Inflammatory macrophage treated with lipopolysaccharide for 4 hours (primary cell): ENCODE measurements at places on chromosomes 5 and 9.
A peak's percentile ranks its signal among the peaks of the same experiment; 100 is the strongest.

GRCh38 chr5:152107220-152107619 is 182.6 kb upstream of the GLRA1 start:
- DNase-seq: no peak

DNA sequence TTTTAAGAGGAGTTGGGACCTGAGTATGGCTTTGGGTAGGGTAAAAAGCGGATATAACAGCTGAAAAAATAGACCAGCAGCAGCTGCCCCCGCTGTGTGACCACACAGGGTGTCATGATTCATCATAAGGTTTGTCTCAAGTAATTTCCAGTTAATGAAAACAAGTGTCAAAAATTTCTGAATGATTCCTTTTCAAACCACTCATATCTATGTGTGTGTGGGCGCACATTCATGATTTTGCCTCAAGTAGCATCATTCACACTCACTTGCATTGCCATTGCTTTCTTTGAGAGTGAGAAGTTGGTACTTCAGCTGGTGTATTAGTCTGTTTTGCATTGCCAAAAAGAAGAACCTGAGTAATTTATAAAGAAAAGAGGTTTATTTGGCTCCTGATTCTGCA is 12.1 kb upstream of the TNFAIP8 start:
- peak; percentile 89 for DNase-seq

DNA sequence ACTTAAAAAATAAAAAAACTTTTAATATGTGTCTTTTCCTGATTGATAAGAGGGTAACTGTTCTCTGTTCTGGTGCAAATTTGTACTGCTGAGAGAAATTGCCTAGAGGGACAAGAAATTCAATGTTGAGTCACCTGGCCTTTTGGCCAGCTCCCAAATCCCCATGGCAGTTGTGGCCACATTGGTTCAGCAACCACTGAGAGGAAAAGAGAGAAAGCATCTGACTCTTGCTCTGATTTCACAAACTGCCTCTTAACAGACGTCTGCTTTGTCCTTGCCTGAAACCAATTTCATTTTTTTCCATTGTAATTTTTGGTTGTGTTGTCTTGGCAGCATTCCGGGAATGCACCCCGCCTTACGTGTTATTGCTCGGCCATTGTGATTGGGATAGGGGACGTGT is 42.4 kb downstream of the NTRK2 start:
- no peak for DNase-seq

DNA sequence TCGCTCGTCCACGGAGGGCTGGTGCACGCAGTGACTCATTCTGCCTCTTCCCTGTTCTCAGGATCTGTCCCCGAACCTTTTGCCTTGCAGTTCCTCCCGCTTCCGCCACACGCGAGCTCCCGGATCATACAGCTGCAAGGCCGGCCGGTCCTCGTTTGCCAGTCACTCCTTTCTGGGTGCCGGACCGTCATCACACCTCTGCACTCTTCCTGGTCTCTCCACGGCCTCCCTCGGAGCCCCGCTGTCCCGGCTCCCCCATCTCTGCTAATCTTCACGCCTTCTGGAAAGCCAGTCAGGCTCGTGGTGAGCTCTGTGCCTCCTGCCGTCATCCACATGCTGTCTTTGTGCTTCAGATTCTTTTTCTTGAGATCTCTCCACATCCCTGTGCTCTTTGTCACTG is 91.8 kb downstream of the STX17 start:
- DNase-seq: no peak

- DNase-seq: no peak
These were observed 328.9 kb upstream of the IRX2 start for GRCh38 chr5:3080366-3080765.

DNA sequence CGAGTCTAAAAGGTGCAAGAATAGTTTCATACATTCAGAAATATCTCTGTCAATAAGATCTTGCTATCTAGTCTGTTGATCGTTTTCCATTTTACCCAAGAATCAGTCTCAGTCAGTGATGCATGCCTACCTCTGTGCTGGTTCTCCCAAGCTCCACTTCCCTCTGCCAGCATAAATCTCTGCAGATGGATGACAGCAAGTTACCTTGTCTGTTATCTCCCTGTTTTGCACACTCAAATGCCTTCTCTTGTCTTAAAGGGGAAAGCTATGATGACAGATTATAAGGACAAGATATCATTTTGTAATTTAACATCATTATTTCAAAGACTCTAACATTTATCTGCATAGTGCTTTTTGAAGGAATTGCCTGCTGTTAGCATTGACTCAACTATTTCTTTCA is 802.1 kb upstream of the SEMA6A start:
- DNase-seq: no peak

- DNase-seq: no peak
These were observed 327.8 kb upstream of the MSX2 start for GRCh38 chr5:174396541-174396940.

GRCh38 chr9:127014910-127015540 is 100.4 kb downstream of the RALGPS1 start:
- no peak for DNase-seq

GRCh38 chr9:27856748-27857147 is 283.5 kb upstream of the C9orf72 start:
- no peak for DNase-seq

DNA sequence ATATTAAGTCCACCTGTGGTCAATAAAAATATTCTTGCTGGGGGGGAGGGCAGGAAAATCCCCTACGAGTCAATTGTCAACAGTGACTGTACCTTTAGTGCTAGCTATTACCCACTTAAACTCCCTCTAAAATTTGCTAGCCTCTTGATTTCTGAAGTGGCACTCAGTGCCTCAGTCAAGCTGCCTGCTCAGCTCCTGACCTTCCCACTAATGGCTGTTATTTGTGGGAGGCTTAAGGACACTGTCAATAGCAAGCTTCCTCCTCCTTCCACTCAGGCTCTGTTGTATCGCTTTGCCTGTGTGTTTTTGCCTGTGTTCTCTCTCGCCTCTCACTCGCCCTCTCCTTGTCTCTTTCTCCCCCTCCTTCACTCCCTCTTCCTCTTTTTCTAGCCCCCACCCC is 140.8 kb downstream of the BNC2 start:
- no peak for DNase-seq

GRCh38 chr5:99032234-99033013 is 103.6 kb upstream of the CHD1 start:
- DNase-seq: peak; percentile 72

DNA sequence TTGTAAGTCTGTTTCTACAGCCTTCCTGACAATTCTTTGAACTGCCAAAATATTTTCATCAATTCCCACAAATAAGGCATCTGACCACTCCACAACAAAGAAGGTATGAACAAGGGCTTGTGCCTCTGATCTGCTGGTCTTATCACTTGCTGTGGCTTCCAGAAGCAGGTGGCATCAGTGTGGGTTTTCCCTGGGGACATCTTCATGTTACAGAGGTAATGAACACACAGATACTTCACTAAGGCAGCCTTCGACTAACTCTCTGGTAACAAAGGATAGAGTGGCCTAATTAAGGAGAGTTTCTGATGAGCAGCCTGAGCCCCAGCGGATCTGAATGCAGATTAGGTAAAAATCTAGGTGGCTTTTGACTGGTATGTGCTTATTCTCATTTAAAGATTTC is 15.2 kb upstream of the ERAP2 start:
- DNase-seq: no peak

- DNase-seq: no peak
These were observed 170.4 kb upstream of the CDH6 start for GRCh38 chr5:31023105-31023504.

GRCh38 chr5:39420482-39421145 is 4.2 kb downstream of the DAB2 start:
- DNase-seq: peak; percentile 60

DNA sequence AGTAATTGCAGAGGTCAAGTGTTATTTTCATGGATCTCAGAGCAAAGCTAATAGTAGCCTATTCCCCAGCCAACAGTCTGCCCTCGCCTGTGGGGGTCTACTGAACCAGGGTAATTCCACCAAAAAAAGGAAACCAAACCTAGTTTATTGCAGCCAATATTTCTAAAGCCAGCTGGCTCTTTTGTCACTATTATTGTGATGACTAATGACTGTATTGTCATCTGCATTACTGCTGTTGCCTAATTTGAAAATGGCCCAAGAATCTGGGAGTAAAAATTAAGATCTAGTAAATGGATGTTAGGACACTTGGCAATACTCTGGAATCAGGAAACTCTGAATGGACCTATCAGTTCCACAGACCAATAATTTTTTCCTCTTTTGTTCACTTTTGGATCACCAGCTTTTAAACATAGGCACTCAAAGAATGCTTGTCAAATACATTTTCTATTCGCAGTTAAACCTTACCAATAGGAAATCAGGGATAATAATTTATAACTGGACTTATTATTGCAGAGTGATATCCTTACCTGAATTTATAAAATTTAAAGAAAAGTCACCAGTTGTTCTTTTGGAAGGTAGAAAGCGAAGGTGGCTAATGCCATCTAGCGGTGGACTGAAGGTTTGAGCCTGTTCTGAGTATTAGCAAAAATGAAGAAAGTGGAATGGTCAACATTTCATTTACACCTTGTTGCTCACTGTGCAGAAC is 69.2 kb downstream of the SYK start:
- DNase-seq: peak; percentile 94

DNA sequence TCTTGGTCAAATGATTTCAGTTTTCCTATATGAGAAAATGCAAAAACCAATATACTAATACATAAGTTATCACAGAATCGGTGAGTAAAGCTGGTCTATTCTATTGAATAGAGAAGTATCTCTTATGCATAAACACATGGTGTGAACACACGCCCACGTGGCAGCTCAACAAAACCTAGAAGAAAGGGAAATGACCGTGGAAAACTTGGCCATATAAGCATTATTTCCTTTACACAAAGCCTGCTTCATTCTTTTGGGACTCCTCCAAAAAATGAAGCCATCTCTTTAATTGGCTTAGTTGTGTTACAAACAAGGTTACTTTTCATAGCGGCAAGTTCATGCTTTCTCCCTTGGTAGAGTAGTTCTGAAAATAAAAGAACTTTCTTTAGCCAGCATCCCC is 183.2 kb downstream of the TMEM161B start:
- DNase-seq: no peak

- DNase-seq: no peak
These were observed 5.0 kb upstream of the SLC34A1 start for GRCh38 chr5:177378884-177379883.

DNA sequence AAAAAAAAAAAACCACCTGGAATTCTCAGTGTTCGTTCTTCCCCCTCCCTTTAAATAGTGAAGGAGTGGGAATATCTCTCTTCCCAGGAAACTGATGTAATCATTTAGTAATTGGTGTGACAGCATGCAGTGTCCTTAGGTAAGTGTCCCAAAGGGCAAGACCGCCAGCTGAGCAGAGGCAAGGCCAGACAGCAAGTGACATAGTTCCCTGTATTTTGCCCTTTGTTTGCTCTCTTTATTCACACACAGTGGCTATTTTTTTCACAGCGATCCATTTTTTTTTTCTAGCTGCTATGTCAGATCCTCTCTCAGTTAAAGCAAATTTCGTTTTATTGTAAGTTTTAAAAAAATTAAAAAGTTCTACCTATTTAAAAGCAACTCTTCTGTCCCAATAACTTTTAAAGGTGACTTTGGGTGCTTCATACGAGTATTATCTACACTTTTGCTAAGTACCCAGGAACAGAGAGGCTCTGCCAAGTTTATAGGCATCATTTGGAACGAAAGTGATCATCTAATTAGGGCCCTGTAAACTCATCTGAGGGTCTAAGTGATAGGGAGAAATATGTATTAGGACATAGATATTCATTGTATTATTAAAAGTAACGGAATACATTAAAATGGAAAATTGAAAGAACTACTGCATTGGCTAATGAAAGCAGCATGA is 98.2 kb upstream of the ALDH1A1 start:
- no peak for DNase-seq

- no peak for DNase-seq
These were observed 319.3 kb upstream of the CHD1 start for GRCh38 chr5:99248066-99248465.

DNA sequence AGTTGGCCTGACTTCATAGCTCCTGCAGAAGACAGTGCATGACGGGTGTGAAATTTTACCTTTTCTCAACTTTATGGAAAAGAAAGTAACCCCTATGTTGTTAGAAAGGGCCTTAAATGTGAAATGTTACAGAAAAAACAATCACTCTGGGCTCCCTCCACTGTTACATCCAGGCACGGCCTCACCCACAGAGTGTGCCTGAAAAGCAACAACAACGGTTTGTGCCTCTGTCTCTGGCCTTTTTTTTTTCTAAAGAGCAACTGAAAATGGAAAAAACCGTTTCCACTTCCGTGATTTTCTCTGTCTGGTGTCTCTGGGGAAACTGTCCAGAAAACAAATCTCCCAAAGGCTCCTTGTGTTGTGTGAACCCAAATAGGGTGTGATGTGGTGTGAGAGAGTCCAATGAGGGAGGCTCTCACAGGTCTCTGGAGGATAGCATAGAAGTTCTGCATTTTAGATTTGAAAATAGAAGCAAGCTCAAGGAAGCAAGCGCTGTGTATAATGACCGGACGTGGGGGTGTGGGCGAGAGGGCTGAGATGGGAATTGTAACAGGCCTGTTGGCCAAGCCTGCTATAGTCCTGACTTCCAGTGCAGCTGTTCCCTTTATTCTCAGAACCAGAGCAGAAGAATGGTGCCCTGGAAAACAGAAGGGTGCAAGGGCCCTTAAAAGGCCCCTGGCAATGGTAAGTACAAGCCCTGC is 221.8 kb upstream of the TUT7 start:
- DNase-seq: no peak

DNA sequence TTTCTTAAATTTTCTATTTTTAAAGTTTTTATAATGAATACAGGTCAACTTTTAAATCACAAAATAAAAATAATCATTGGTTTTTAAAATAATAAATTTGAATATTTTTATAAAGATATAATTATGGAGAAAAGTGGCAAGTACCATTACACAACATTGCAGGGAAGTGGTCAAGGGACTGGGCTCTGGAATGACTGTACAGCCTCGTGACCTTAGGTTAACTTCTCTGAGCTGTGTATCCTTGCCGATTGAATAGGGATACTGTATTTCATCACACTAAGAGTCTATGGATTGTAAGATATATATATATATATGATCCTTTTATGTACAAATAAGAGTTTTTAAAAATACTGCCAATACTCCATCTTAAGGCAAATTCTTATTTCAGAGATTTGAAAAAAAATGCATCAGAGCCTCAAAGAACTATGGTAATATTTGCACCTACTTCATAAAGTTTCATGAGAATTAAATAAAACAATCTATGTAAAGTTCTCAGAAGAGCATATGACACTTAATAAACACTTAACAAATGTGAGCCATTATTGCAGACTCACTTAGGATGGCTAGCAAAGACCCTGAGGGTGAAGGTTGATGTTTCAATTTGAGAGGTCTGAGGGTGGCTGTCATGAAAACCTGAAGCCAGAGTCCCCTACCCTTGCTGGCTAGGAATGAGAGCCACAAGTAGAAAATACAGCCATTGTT is 136.5 kb downstream of the CCDC192 start:
- peak; percentile 85 for DNase-seq

- no peak for DNase-seq
These were observed 16.1 kb downstream of the ZFR start for GRCh38 chr5:32428426-32428825.

- no peak for DNase-seq
These were observed 106.2 kb downstream of the MAST4 start for GRCh38 chr5:66702426-66702825.

DNA sequence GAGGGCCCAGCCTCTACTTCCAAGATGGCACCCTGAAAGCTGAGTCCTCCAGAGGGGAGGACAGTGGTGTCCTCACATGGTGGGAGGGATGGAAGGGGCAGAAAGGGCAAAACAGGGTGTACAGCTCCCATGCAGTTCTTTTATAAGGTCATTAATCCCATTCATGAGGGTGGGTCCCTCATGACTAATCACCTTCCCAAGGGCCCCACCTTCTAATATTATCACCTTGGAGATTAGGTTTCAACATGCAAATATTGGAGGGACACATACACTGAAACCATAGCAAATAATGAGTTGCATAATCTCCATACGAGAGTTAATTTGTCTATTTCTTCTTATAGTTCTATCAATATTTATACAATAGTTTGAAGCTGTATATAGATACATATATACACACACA is 5.8 kb upstream of the ZBTB43 start:
- no peak for DNase-seq
